Activated T-cell treated with anti-CD3 and anti-CD28 coated beads, Interleukin-2, amount 50 U/mL, for 24 hours (primary cell): ENCODE measurements at places on chromosomes 6 and 20.

GRCh38 chr20:57907131-57908000, 197.6 kb upstream of the PMEPA1 start:
- H3K27me3 ChIP-seq: peaks cover 61% of the 10 kb centered on the region
- H3K27ac ChIP-seq: no peak overlapping the region
- no peak overlapping the region for H3K4me3 ChIP-seq
- no peaks in the 10 kb centered on the region for H3K4me1 ChIP-seq
- no peaks in the 10 kb centered on the region for H3K36me3 ChIP-seq
- no peak for DNase-seq

DNA sequence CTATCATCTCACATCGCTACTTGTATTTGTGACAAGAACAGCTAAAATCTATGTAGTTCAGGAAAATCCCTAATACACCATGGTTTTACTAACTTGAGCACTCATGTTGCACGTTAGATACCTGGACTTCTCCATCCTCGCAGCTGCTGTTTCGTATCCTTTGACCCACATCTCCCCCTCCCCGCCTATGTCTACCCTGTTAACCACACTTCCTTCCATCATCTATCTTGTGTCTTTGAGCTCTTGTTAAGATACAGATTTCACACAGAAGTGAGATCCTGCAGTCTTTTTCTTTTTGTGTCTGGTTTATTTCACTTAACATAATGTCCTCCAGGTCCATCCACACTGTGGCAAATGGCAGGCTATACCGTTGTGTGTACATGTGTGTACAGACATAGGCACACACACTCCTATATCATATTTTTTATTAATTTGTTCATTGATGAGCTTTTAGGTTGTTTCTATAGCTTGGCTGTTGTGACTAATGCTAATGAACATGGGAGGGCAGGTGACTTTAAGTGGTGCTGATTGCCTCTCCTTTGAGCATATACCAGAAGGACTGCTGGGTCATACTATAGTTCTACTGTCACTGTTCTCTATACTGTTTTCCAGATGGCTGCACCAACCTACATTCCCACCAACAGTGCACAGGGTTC, 117.8 kb downstream of the WDR27 start:
- H3K27me3 ChIP-seq: no peaks in the 10 kb centered on the region
- no peak for DNase-seq
- H3K27ac ChIP-seq: no peak overlapping the region
- H3K36me3 ChIP-seq: peaks cover 26% of the 10 kb centered on the region
- H3K4me1 ChIP-seq: peaks cover 18% of the 10 kb centered on the region
- H3K4me3 ChIP-seq: no peak overlapping the region

- DNase-seq: peak; percentile 63
- peak overlapping the region; percentile 97 for H3K27ac ChIP-seq
- peaks cover 11% of the 10 kb centered on the region for H3K36me3 ChIP-seq
- no peaks in the 10 kb centered on the region for H3K27me3 ChIP-seq
- H3K4me3 ChIP-seq: peak overlapping the region; percentile 99
Measured at GRCh38 chr6:130018744-130019325, 454 bp downstream of the L3MBTL3 start.

- peaks cover 6% of the 10 kb centered on the region for H3K4me1 ChIP-seq
- no peak for DNase-seq
- H3K27me3 ChIP-seq: no peaks in the 10 kb centered on the region
- H3K4me3 ChIP-seq: no peak overlapping the region
- H3K36me3 ChIP-seq: peaks cover 71% of the 10 kb centered on the region
Measured at GRCh38 chr6:135475292-135475886, 22.2 kb downstream of the AHI1 start.

DNA sequence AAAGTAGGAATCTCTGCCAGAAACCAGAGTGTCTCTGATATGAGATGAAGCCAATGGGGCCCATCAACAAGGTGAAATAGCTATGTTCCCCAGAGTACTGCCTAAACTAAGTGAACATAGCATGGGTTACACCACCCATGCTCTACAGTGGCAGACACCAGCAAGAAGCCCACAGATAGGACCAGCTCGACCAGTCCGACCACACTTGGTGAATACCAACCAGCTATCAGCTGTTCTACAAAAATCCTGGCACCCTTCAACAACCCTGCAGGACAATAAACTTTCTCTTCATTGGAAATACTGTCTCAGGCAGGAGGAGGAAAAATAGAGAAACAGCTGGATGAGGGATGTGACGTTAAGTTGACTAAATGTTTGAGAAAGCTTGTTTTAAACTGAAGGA, 311.4 kb downstream of the EPM2A start:
- no peaks in the 10 kb centered on the region for H3K4me1 ChIP-seq
- no peak for DNase-seq
- no peaks in the 10 kb centered on the region for H3K36me3 ChIP-seq
- H3K27me3 ChIP-seq: peaks cover 2% of the 10 kb centered on the region
- H3K27ac ChIP-seq: no peak overlapping the region

GRCh38 chr20:64223526-64224067, 32.0 kb upstream of the PCMTD2 start:
- no peaks in the 10 kb centered on the region for H3K36me3 ChIP-seq
- H3K4me1 ChIP-seq: peaks cover 24% of the 10 kb centered on the region
- no peak overlapping the region for H3K4me3 ChIP-seq
- H3K27ac ChIP-seq: no peak overlapping the region
- H3K27me3 ChIP-seq: no peaks in the 10 kb centered on the region
